Stimulated activated CD4-positive, alpha-beta T cell treated with anti-CD3 and anti-CD28 coated beads, Interleukin-1b, Interleukin-23, amount 100 ng/mL, for 24 hours (primary cell): ENCODE measurements at places on chromosomes 4 and X.
A peak's percentile ranks its signal among the peaks of the same experiment; 100 is the strongest.

GRCh38 chr4:152786627-152787026 is 6.9 kb downstream of the ARFIP1 start:
- DNase-seq, result no peak

GRCh38 chrX:135981010-135981409 is 4.2 kb upstream of the SLC9A6 start:
- DNase-seq, result no peak

DNA sequence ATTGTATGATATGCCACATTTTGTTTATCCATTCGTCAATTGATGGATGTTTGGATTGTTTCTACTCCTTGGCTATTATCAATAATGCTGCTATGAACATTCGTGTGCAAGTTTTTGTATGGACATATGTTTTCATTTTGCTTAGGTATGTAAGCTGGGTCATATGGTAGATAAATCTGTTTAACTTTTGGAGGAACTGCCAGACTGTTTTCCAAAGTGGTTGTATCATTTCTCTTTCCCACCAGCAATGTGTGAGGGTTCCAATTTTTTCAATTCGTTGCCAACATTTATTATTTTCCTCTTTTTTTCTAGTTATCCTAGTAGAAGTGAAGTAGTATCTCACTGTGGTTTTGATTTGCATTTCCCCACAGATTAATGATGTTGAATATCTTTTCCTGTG is 71.8 kb downstream of the DIAPH2 start:
- DNase-seq, result no peak

- DNase-seq, result no peak
Observed at GRCh38 chrX:46601283-46601682, 27.7 kb downstream of the CHST7 start.

DNA sequence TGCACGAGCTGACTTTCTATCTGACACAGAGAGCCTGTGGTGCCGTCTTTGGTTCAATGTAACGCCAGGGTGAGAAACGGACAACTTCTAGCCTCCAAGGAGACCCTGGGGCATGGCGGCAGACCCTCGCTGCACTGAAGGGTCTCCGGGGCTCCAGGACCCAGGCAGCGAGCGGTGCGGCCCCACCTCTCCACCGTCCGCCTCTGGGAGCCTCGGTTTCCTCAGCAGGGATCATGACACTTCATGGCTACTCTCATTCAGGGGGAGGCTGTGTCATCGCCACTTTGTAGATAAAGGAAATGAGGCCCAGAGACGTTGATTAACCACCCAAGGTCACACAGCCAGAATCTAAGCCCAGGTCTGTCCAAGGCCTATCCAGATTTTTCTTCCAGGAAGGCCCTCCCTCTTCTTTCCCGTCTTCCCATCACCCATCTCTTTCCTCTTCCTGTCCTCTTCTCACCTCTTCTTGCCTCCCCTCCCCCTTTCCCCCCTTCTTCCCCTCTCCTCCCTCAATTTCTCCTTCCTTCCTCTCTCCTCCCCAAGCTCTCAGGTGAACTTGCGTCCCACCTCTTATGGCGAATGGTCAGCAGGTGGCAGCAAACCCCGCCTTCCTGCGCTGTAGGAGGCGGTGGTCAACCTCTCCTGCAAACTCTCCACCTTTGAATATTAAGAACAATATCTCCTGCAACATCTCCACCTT is 69.3 kb upstream of the HMX1 start:
- no peak for DNase-seq

GRCh38 chr4:14008494-14008893 is 381.0 kb upstream of the BOD1L1 start:
- DNase-seq, result no peak

DNA sequence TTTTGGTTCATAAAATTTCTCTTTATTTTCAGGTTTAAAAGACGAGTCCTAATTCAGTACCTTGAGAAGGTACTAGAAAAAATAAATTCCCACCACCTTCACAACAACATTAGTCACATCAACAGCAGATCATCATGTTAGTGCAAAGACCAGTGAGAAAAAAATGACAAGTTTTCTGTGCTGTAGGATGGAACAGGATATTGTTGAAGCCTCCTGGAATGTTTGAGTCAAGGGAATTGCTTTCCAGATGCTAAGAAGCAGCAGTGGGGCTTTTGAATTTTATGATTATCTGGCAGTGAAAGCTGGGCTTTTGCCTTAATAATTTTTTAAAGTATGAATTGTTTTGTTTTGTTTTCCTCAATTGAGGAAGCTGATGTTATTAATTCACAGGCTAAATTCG is 61.0 kb downstream of the INTS6L start:
- no peak for DNase-seq

DNA sequence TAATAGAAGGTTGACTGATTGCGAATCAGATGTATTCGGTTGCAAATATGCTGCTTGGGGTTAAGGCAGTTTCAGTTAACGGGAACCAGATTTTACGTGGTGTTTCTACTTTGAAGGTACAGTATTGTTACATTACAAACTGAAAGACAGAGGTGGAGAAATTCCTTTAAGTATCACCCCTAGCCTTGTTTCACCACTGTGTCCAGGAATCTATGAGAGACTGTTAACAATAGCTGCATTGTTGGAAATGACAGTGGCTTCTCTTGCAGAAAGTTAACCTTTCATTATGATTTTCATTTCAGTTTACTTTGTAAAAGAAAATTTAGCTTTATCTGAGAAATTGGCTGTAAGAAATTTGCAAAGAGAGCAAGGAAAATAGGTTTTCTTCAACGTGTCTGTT is 2.6 kb downstream of the CDKL5 start:
- no peak for DNase-seq

DNA sequence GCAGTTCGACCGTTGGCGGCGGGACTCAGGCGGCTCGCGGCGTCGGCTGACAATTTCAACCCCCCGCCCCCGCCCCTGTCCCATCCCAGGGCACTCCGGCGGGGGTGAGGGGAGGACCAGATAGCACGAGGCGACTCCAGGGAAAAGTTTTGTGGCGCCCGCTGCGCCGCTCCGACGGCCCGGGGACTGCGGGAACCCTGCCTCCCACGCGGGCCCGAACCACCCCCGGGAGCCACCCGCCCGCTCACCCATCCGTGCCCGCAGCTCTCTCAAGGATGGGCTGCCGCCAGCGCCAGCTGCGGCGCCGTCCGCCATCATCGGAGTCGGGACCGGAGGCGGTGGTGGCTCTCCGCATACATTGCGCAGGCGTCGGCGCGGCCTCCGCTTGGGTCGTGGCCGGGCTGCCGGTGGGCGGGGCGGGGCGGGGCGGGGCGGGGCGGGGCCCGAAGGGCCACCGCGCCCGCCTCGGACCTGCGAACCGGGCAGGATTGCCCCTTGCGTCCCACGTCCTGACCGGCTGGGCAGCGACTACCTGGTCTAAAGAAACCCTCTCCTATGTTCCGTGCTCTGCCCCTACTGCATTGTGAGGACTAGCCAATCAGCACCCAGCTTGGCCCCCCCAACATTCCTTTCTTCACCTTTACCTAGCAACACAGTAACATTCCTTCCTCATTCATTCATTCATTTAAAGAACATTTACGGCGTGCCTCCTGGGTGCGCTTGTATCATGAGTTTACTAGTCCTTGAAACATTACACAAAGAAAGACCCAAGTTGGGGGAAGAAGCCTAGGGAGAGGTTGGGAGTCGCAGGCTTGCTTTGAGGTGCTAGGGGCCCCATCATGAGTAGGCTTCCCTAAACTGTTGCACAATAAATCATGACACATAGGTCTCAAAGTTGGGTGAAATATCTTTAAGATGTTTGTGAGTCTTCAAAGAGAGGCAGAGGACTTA is at the start of gene MAP7D3:
Gene MAP7D3, minus strand, starts transcription at position 360 of the 951 bp plus-strand sequence. Its CDS starts 42 bp downstream, at position 318.
- peak; percentile 17 for DNase-seq

- no peak for DNase-seq
Observed at GRCh38 chrX:6292599-6292998, 63.9 kb upstream of the NLGN4X start.

DNA sequence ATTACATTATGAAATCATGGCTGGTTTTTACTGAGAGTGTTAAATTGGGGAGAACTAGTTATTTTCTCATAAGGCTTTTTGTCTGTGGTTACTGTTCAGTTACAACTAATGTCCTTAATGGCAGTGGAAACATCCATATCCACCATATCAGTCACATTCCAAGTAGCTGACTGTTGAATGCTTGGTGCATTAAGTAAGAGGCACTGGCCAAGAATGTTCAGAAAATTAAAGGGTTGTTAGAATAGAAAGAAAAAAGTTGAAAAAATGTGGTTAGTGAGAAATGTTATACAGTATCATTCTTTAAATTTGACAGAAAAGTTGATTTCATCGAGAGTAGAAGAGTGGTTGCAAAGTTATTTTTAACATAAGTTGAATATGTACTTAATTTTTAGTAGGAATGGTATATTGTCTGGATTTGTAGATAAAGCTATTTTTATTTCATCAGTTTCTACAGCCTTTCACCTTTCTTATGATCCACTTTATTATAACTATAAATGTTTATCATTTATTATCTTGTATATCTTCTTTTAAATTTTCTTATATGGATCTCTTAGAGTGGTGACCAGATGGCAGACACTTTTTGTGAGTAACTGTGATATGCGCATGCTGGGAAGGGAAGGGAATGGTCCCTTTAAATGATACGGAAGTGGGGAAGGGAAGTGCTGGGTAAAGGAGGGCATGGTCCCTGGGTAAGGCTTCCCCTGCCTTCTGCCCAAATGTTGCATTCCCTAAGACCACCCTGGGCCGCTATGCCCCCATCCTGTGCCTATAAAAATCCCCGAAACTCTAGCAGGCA is 2407.1 kb downstream of the ARAP2 start:
- DNase-seq, result no peak

DNA sequence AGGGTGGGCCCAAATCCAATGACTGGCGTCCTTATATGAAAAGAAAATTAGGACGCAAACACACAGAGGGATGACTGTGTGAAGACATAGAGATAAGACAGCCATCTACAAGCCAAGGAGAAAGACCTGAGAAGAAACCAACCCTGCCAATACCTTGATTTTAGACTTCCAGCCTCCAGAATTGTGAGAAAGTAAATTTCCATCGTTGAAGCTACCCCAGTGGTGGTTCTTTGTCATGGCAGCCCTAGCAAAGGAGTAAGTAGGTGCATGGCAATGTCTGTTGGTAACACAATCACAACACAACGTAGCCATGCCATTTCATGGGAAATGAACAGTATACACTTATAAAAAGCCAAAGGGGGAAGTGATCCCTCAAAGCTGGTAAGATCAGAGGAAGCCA is 25.3 kb downstream of the SMIM20 start:
- DNase-seq, result no peak

DNA sequence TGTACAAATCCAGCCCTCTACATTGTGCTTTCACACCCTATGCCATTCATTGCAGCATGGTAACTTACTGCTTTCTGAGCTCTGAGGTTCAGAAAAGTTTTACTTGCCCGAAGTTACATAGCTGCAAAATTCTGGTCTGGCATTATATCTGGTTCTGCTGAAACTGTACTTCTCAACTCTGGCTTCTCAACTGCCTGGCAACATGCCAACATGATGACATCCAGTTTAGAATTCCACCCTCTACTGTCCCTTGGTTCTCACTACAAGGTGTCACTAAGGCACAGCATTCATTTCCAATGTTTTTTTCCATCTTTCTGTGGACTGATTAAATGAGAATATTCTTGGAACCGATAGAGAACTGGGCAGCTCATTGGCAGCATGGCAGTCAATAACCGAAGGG is 242.9 kb upstream of the PRPS2 start:
- no peak for DNase-seq

DNA sequence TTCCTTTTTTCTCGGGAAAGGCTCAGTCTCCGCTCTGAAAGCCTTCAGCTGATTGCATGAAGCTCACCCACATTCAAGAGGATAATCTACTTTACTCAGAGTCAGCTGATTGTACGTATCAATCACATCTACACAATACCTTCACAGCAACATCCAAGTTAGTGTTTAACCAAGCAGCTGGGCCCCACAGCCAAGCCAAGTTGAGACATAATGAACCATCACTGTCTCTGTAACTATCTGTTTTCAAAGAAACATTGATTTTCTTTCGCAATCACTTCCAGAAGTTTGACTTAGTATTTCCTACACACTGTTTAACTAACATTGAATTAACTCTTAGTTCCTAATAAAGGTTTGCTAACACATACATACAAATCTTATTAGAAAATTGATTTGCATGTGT is 40.3 kb downstream of the RWDD4 start:
- DNase-seq, result no peak

DNA sequence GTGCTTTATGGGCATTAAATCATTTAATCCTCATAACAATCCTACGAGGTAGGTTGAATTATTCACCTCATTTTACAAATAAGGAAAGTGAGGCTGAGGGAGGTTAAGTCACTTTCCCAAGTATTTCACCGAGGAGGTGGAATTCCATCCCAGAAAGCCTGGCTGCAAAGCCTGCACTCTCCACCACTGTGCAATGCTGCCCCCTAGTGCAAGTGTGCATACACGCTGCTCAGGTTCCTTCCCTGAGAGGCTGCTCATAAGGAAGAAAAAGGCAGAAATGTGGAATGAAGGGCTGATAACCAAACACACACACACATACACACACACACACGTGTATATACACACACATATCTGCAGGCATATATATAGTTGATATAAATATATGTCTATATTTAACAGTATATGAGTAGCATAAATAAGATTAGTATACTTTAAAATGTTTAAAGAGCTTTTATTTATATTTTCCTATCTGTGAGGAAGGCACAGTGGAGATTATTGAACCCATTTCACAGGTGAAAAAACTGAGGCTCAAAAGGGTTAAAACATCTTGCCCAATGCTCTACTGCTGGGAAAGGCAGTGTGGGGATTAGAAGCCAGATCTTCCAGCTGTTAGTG is 714.5 kb upstream of the TENM3 start:
- no peak for DNase-seq

DNA sequence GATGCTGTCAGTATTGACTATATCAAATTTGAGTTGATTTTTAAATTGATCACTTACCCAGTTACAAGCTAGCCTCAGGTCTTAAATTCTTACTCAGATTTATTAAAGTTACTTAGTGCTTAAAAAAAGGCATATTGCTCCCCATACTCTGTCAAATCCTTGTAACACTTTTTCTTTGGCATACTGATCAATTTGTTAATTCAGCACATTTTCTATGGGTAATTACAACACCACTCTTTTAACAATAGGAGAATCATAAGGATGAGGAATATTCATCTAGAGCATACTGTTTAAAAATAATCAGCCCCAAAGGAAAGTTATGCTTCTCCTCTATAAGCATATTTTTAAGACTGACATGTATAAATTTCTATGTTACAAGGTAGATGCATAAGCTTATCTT is 482.5 kb downstream of the PABPC4L start:
- no peak for DNase-seq

- DNase-seq, result no peak
Observed at GRCh38 chr4:48799157-48799556, 19.1 kb upstream of the FRYL start.

GRCh38 chrX:29453333-29453732 is 762.0 kb upstream of the MAGEB2 start:
- no peak for DNase-seq
